ENCODE measurements at places on chromosomes 1 and 21.

DNA sequence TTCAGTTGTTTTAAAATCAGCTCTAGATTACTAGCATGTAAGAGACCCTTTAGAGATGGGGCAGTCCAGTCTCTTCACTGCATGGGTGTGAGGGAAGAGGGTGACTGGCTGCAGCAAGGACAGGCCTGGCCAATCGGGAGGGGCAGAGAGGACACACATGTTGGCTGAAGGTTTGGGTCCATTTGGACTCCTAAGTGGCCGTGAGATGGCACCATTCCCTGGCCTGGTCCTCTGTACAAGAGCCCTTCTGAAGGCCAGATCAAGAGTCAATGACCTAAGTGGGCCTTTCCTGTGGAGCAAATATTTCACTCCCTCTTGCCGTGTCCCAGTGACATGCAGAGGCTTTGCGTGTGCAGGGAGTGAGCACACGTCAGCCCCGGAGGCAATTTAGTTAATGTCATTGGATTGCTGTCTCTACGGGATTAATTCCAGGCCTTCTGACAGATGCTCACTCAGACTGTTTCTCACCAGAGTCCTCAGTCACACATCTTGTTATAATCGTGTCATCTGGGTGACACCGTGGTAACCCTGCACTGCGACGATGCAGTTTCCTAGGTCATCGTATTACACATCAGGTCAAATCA is 613.0 kb downstream of the NPHP4 start:
- DNase-seq = no peak

DNA sequence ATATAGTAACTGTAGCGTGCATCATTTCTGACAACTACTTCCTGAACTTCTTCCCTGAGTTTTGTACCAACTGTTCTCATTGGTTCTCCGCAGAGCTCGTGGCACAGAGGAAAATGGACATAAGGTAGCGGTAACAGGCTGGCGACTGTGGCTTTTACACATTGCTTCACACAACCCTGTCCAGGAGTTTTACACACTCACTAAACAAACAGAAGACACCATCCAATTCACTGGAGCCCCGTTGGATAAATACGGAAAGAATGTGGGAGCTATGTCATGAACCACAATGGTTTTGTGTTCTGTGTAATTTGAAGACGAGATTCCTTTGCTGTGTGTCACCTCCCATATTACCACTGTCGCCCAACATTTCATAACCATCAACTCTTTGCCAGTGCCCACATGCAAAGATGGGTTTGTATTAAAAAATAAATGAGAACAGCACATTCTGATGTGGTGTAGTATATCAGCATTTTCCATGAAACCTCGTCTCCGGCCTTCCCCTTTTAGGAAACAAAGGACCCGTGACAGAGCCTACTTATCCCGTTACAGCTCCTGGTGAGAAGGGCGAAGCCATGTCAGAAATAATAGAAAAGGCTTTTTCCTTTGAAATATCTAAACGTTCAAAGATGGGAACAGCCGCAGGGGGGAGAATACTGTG is 47.4 kb upstream of the ENAH start:
- no peak for DNase-seq

- no peak for DNase-seq
Measured at GRCh38 chr1:3022976-3023375, 1.7 kb downstream of the ACTRT2 start.

DNA sequence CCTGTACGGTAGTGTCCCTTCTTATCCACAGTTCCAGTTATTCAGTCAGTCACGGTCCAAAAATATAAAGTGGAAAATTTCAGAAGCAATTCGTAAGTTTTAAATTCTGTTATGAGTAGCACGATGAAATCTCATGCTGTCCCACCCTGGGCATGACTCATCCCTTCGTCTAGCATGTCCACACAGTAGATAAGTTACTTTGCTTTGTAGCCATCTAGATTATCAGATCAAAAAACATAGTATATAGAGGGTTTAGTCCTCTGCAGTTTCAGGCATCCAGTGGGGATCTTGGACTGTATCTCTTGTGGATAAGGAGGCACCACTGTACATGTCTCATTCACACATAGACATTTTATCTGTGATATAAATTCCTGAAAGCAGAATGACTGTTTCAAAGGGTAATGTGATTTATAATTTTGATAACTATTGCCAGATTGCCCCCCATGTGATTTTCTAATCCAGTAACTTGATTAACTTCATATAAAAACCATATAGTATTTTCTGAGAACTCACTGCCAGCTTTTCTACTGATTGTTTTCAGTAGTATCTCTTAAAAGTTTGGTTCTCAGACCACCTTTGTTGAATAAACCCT is 143.3 kb downstream of the DYRK1A start:
- no peak for DNase-seq

DNA sequence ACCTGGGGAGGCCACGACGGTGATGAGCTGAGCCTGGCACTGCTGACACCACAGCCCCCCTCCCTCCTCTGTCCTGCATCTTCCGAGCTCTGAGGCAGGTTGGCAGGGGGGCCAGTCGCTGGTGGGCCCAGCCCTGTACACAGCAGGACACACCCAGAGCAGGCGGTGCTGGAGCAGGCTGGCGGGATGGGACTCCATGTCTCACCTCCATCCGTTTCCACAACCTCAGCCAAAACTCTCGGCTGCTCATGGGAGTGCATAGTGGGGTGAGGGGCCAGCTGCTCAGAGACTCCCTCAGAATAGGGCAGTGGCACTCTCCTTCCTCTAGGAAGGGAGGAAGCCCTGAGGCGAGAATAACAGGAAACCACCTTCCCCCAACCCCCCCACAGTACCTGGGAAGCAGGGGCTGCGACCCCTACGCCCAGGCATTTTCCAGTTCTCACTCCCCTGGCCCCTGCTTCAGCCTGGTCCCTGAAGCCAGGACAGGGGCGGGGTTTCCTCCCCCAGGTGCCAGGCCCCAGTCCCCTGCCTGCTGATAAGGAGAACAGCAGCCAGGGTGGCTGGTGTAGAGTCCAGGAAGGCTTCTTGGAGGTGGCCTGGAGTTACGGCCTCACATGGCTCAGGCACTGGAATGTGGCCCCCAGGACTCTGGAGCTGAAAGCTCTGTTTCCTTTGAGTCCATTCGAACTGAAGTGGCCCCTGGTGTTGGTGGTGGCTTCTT is 3.2 kb upstream of the IBA57 start:
- DNase-seq = no peak

- DNase-seq = no peak
Measured at GRCh38 chr1:91754816-91755580, 131.0 kb downstream of the TGFBR3 start.

DNA sequence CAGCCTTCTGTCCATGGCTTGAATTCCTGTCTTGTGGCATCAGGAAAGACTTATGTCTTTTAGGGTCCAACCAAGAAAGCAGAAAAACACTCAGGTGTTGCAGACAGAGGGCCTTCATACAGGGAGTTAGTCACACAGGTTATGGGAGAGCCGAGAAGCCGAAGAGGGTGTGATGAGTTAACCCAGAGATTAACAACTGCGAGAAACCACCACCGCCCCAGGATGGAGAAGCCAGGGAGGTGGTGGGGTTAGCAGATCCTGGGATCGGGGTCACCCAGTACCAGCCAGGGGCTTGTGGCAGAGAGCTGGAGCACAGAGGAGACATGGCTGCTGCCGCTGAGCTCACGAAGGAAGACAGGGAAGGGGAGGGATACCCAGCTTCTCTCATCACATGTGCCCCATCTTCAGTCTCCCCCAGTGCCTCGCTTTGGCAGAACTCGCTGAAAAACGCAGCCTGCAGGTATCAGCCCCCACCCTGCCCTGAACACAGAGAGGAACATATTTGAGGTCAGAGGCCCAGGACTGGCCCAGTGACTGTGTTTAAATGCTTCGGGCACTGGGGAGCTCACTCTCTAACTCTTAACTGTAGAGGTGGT is 58.7 kb downstream of the RUNX3 start:
- DNase-seq = no peak

DNA sequence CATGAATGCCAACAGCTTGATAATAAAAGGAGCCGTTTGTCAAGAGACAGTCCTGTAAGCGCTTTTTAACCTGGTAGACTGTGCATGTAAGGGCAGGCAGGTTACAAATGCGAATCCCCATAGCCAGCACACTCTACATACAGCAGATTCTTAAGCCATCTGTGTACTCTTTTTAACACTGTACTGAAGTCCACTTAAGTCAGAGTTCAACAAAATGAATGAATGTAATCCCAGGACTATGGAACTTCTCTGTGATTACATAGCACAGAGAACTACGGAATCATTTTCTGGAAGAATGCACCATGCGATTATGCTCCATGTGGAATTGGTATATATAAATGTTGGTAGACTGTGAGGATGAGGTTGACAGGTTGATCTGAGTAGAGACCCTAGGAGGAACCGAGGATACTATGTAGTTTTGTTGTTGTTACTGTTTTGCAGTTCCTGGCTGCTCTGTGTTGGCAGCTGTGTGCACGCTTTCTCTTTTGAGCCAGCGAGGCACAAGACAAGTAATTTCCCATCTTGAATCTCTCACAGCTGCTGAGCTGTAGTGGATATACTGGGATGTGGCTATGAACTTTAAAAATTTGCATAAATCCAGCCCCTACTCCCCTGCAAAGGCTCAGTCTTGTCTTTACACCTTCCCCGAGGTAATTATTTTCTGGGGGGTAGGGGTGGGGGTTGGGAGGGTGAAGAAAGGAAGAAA is 21.9 kb downstream of the LRRC8D start:
- DNase-seq = peak; percentile 36

GRCh38 chr1:116870300-116870699 is 39.4 kb upstream of the PTGFRN start:
- DNase-seq = no peak

- DNase-seq = peak; percentile 48
Measured at GRCh38 chr1:203754455-203754864, 10.5 kb upstream of the LAX1 start.

- DNase-seq = no peak
Measured at GRCh38 chr1:161827786-161828185, 61.7 kb downstream of the ATF6 start.

Data from suppressor macrophage treated with lipopolysaccharide for 4 hours (primary cell).